ENCODE measurements at places on chromosomes 3 and 15.

DNA sequence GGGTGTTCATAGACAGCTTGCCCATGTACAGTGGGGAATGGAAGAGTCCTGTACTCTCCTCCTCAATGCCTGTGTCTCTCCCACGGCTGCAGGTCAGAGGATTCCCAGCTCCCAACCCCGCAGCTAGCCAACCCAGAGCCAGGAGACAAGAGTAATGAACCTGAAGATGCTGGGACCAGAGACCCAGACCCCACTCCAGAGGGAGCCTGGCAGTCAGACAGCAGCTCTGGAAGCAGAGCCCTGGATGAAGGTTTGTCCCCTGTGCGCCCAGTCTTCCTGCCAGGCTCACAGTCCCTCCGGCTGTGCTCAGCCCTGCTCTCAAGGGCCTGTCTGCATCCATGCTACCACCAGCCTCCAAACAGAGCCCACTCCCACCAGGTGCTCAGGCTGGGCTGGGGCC lies 29.5 kb downstream of the EFCC1 start:
- no peak for DNase-seq

DNA sequence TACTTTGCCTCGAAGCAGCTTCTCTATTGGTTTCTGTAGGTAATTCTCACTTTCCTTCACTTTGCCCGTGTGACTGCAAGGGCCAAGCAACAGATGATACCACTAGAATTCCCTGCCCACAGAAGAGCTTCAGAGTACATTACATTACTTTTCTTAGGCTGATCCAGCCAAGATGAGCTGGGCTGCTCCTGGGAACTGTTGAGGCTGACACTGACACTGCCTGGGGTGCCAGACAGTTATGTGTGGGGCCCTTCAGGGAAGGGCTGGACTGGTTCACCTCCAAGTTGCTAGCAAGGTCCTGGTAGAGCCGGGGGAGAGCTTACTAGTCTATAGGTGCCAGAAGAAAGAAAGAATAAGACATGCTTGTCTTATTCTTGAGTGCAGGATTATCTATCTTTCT lies 19.0 kb downstream of the GORASP1 start:
- no peak for DNase-seq

GRCh38 chr3:106212665-106213222 lies 343.9 kb upstream of the CBLB start:
- DNase-seq = no peak

DNA sequence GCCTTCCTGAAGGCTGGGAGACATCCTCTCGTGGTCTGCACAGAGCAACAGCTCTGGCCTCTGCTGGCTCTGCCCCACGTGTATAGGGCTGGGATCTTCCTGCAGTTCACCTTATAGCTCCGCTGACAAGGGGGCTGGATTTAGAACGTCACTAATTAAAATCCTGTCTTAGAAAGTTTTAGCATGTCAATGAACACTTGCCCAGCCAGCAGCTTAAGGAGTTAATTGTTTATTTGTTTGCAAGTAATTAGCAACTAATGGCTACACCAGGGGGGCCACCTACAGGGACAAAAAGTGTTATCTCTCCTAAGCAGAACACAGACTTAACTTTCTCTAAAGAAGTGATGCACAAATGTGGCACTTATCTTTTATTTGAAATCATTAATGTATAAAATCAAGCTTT lies at the start of gene HESX1:
TSS of gene HESX1 (minus strand) at position 84 of the 403 bp plus-strand sequence. CDS start at position 24, 60 bp downstream.
- no peak for DNase-seq
